ENCODE measurements at places on chromosomes 12 and 14.
A peak's percentile ranks its signal among the peaks of the same experiment; 100 is the strongest.

DNA sequence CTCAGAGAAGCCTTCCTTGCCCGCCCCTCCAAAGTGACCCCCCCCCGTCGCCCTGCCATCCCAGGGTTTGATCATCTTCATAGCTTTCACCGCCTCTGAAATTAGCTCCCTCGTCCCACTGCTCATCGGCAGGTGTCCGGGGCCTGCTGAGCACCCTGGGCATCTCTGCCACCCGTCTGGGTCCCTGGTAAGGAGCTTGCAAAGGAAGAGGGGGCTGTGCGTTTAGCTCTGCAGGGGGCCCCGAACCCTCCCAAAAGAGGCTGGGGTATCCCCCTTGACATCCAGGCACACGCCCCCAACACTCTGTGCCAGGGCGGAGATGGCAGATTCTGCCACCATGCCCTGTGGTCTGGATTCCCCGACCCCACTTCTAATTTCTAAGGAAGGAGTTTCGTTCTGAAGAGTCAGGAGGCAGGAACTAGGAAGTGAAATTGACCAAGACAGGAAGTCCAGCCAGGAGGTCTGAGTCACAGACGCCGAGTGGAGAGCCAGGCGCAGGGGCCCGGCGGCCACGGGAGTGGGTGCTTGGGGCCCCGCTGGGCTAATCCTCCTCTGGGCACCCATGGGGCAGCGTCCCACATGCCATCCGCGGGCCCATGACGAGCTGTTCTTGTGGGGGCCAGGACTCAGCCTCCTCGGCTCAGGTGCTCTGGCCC, 95.7 kb downstream of the RFLNA start:
- DNase-seq, result peak; percentile 52

GRCh38 chr14:78614593-78614992, 444.4 kb downstream of the NRXN3 start:
- DNase-seq, result no peak

- no peak for DNase-seq
These were observed 83.7 kb downstream of the PTGER2 start for GRCh38 chr14:52397844-52398243.

DNA sequence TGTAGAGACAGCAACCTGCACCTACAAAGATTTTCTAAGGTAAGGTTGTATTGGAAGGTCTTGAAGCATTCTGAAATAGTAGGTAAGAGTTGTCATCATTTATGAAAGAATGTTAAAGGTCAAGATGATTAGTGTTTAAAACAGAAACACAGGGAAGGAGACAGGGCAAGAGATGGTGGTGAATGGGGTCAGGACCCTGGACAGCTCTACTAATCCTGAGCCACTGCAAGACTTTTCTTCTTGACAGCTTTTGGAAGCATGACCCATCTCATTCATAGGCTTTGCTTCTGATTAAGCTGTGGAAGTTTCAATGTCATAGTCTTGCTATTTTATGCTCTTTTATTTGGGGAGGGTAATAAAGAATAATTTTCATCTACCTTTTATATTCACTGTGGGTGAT, 75.5 kb upstream of the CAND1 start:
- no peak for DNase-seq

GRCh38 chr14:32102152-32102787, 25.2 kb downstream of the ARHGAP5 start:
- no peak for DNase-seq

GRCh38 chr12:14810167-14810952, 3.6 kb downstream of the SMCO3 start:
- no peak for DNase-seq

DNA sequence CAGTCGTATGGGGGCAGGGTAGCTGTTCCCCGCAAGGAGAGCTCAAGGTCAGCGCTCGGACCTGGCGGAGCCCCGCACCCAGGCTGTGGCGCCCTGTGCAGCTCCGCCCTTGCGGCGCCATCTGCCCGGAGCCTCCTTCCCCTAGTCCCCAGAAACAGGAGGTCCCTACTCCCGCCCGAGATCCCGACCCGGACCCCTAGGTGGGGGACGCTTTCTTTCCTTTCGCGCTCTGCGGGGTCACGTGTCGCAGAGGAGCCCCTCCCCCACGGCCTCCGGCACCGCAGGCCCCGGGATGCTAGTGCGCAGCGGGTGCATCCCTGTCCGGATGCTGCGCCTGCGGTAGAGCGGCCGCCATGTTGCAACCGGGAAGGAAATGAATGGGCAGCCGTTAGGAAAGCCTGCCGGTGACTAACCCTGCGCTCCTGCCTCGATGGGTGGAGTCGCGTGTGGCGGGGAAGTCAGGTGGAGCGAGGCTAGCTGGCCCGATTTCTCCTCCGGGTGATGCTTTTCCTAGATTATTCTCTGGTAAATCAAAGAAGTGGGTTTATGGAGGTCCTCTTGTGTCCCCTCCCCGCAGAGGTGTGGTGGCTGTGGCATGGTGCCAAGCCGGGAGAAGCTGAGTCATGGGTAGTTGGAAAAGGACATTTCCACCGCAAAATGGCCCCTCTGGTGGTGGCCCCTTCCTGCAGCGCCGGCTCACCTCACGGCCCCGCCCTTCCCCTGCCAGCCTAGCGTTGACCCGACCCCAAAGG, 804 bp downstream of the GAPDH start:
- no peak for DNase-seq

GRCh38 chr14:67358924-67359774, 455 bp downstream of the ATP6V1D start:
- DNase-seq, result no peak

- DNase-seq, result no peak
These were observed 14.3 kb downstream of the PTCSC3 start for GRCh38 chr14:36162267-36162666.

DNA sequence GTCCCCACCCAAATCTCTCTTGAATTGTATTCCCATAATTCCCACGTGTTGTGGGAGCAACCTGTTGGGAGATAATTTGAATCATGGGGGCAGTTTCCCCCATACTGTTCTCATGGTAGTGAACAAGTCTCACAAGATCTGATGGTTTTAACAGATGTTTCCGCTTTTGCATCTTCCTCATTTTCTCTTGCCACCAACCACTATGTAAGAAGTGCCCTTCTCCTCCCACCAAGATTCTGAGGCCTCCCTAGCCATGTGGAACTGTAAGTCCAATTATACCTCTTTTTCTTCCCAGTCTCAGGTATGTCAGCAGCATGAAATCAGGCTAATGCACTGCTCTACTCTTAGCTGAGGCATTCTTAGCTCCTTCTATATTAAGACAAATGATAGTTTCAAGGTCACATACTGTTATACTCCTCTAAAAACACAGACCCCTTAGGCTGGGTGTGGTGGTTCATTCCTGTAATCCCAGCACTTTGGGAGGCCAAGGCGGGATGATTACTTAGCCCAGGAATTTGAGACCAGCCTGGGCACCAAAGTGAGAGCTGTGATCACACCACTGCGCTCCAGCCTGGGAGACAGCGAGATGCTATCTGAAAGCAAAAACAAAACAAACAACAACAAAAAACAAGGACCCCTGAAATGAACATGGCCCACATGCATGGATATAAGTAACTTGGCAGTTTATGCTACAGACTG, 3.6 kb downstream of the SCAF11 start:
- no peak for DNase-seq

DNA sequence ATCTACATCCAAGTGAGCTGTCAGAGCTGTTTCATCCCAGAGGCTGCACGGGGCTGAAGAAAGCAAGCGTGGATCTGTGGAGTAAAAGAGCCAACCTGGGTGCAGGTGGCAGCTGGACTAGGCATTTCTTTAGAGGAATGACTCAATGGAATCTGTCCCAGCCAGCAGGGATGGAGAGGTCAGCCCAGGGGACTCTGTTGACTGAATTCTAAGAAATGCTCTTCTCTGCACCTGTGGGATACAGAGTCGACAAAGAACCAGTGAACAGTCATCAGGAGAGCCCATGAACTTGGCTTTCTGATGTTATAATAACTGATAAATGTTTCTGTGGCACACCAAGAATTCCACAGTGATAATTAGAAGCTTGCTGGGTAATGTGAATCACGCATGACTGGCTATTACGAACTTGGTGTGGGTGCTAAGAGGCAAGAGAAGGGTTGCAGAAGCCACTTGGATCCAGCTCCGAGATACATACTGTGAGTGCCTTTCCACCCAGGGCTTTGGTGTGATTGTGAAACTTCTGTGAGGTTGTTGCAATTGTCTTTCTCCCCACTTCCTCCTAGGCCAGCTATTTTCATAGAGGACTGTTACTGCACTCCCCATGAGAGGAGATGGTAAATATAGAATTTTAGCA, 16.2 kb downstream of the PYGL start:
- DNase-seq, result no peak

DNA sequence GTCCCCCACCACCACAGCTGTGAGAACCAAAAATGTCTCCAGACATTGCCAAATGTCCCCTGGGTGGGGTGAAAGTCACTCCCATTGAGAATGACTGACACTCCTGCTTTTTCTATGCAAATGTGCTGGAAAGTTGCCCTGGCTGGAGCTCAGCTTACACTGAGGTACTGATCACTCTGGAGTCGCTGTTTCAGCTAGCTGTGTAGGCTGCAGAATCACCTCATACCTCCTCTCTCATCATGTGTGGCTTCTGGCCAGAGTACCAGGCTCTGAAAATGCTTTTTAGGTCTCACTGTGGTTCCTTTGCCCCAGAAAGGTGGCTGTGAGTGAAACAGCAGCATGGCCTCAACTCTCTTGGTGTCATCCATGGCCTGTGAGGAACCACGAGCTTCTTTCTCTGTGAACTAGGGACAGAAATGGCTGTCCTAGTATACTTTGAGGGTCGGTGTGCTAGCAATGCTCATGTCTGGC, 414.4 kb downstream of the DPF3 start:
- DNase-seq, result no peak

DNA sequence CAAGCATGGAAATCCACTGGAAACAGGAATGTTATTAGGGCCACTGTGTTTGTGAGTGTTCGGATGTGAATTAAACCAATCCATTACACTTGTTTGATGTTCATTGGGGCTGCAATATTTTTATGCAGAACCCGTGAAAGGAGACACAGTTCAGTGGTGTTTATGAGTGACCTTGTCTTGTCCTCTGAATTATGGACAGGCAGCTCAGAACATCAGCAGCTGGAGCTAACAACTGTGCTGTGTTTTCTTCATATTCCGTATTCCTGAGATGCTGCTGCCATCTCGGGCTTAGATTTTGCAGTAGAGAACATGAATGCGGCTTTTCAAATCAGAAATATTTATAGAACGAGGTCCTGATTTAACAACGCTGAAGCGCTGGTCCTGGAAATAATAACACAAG, 20.3 kb upstream of the CACNA1C start:
- DNase-seq, result no peak

DNA sequence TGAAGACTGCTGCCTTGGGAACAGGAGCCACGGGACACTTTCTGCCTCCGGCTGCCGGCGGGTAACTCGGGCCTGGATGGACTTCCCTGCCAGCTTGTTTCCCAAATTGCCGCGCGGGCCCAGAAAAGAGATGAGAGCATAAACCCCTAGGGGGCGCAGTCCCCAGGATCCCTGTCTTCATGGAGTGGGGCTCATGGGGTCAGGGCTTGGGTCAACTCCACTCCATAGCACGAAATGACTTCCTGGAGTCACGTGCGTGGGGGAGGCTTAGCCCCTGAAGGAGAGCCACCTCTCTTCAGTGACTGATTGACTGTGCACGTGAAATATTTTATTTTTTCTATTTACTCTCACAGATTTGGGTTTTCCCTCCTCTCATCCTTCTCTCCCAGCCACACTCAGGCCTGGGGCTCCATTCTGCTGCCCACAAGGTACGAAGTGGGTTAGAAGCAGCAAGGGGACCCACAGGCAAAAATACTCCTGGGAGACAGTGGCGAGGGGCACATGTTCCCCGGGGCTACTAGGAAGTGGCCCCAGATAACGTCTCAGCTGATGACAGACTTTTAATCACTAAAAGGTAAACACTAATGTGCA, 10.0 kb downstream of the PGF start:
- no peak for DNase-seq

DNA sequence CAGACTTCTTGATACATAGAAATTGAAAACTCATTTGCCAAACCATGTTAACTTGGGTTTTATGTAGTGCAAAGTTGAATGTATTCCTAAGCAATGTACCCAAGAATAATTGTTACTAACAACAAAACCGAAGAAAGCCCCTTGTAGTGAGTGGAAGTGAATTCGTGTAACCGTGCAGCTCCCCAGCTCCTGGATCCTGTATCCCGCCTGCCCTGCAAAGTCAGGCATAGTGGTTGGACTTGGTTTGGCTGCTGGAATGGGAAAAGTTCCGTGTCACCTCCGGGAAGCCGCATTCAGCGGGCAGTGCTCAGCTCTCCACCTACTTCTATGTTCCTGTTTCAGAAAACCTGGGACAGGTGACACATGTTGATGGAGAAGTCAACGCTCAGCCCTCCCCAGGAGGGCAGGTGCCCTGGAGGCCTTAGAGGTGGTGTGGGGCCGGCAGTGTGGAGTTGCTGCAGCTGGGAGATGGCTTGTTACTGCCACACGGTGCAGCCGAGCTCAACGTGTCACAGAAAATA, 29.2 kb upstream of the C14orf180 start:
- no peak for DNase-seq

DNA sequence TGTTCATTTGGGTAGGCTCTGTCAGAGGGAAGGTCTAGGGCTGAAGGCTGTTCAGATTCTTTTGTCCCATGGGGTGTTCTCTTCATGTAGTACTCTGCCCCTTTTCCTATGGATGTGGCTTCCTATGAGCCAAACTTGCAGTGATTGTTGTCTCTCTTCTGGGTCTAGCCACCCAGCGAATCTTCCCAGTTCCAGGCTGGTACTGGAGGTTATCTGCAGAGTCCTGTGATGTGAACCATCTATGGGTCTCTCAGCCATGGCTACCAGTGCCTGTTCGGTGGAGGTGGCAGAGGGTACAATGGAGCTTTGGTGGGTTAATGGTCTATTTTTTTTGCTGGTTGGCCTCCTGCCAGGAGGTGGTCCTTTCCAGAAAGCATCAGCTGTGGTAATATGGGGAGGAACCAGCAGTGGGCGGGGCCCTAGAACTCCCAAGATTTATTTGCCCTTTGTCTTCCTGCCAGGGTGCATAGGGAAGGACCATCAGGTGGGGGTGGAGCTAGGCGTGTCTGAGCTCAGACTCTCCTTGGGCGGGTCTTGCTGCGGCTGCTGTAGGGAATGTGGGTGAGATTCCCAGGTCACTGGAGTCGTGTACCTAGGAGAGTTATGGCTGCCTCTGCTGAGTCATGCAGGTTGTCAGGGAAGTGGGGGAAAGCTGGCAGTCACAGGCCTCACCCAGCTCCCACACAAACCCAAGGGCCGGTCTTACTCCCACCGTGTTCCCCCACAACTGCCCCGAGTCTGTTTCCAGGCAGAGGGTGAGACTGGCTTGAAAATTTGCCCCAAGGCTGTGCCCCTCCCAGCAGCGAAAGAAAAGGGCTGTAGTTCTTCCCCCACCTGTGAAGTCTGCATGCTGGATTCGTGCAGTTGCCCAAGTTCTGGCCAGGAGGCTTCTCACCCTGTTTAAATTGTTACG, 17.5 kb downstream of the MTRFR start:
- DNase-seq, result no peak

- DNase-seq, result no peak
These were observed 84.6 kb downstream of the OTOGL start for GRCh38 chr12:80183939-80184338.

DNA sequence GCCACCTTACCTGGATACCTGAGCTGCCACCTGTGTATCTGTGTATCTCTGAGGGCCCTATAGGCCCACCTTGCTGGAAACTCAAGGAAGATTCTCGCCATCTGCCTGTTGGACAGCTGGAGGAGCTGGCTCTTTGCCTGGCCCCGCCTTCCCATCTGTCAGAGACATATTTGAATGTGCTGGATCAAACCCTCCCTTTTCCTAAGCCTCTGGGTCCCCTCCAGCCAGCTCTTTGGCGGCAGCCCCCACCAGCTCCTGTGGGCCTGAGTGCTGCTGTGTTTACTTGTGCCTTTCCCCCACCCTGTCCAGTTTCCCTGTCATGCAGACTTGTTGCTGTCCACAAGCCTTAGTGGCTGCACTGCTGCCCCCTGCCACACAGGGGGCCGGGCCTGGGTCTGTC, 55.9 kb upstream of the SRSF5 start:
- DNase-seq, result no peak
